ENCODE measurements at places on chromosomes 7 and 10.

- no peak for DNase-seq
Observed at GRCh38 chr7:80440883-80441282, 71.0 kb downstream of the GNAT3 start.

- DNase-seq = no peak
Observed at GRCh38 chr7:106465704-106466468, 181.1 kb upstream of the NAMPT start.

DNA sequence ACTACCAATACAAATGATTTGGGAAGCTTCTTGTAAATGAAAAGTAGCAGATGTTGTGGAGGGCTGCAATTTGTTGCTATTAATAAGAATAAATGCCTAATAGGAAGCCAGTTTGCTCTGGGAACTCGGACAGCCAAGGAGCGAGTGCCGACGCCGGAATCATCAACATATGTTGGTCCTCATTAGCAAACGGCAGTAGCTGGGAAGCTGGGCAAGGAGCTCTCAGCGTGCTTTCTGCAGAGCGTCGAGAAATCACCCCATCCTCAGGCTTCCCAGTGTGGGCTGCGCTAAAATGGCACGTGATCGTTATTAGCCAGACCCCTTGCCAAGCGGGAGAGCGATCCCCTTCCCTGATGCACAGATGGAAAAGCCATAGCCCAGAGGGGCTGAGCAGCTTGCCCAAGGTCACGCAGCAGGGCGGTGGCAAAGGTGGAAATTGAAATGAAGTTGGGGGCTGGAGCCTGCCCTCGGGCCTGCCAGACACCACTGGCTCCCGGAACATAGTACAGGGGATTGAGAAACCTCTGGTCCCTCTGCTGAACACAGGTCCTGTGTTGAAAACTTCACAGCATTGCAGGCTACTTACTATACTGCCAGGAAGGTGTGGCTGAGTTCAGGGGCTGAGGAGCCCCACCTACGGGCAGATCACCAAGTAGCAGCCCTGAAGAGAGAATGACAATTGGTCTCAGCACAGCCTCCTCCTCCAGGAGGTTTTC lies 326.9 kb downstream of the PLXNA4 start:
- DNase-seq = no peak

- DNase-seq = no peak
Observed at GRCh38 chr10:111784436-111784835, 399.1 kb downstream of the GPAM start.

DNA sequence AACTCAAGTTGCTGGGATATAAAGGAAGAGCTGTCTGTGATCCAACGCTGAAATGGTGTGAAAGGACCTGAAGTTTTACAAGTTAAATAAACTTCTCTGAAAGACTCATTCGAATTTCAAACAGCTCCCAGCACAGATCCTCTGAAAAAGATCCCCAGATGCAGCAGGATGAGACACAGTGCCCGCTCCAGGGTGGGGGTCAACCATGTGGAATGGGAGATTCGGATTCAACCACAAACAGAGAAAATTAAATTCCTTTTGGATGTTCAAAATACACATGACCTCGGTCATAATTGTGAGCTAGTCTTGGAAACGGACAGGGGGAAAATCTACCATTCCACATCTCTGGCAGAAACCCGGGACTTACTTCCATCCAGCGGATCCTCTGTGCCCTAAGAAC lies 119.6 kb downstream of the PRKAG2 start:
- DNase-seq = no peak

DNA sequence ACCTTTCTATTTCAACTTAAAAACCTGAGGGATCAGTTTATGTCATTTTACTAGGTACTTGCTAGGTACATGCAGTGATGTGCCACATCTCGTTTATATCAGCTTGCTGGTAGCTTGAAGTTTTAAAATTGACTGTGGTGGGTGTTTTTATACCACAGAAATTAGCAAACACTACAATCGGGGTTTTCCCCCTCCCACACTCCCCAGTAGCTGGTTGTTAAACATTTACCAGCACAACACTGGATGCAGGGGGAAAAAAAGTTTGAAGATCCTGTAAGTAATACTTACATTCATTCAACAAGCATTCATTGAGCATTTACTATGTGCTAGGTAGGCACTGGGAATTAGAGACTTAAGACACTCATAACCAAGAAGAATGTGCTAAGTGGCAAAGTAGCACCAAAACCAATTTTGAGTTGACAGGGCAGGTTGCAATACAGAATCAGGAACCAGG lies 32.6 kb downstream of the USP6NL start:
- DNase-seq = no peak

GRCh38 chr10:86798611-86799010 lies 42.2 kb downstream of the BMPR1A start:
- DNase-seq = no peak

DNA sequence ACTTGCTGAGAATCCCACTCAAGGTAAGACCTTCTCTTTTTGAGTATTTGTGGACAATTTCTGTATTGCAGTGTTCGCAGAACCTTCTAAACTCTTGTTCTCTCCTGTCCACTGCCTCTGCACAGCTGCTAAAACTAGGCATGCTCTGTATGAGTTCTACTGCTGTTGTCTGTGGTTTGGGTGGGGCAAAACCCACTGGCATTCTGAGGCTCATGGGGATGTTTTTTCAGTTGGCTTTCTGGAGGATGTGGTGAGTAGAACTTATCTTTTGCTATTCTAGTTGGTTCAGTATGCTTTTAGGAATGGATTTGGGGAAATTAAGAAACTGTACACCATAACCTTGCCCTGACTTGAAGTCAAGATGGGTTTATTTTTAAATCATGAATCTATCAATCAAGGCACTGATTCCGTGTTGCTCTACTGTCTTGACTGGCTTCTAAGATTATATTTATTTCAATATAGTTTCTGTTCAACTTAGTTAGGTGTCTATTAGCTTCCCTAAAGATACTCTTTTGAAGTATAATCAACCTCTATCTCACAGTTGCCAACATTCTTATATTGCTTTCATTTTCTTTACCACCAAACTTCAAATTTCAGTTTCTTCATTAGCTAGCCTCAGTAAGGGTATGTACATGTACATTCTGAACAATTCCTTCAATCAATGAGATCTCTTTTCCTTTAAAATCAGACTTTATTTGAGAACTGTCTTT lies 25.0 kb upstream of the C1GALT1 start:
- DNase-seq = peak; percentile 70

DNA sequence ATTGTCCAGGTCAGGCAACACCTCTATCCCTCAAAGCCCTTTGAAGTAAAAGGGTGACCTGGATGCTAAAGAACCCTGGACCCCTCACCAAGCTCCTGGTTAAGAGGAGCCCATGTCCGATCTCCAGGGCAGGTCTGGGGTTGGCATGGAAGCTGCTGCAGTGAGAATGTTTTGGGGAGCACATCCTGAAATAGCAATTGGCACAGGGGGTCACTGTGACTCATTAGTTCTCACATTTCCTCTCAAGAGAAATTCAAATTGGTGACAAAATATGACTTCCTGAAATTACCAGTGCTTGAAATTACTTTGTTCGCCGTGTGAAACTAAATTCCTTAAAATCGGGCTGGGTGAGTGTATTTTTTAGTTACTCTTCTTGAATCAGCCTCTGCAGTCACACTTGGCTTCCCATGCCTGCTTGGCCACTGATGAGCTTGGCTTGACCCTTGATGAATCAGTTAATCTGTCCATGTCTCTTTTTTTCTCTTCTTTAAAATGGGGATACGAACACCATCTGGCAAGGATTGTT lies 18.8 kb upstream of the ARHGAP22 start:
- DNase-seq = no peak

GRCh38 chr7:152403726-152404125 lies 32.1 kb downstream of the KMT2C start:
- DNase-seq = no peak

DNA sequence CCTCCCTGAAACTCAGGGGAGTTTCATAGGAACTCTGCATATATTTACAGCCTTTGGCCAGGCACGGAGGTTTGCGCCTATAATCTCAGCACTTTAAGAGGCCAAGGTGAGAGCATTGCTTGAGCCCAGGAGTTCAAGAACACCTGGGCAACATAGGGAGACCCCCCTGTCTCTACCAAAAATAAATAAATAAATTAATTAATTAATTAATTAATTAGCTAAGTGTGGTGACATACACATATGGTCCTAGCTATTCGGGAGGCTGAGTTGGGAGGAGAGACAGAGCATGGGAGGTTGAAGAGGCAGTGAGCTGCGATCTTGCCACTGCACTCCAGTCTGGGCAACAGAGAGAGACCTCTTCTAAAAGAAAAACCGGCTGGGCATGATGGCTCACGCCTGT lies 9.4 kb upstream of the LEP start:
- no peak for DNase-seq

DNA sequence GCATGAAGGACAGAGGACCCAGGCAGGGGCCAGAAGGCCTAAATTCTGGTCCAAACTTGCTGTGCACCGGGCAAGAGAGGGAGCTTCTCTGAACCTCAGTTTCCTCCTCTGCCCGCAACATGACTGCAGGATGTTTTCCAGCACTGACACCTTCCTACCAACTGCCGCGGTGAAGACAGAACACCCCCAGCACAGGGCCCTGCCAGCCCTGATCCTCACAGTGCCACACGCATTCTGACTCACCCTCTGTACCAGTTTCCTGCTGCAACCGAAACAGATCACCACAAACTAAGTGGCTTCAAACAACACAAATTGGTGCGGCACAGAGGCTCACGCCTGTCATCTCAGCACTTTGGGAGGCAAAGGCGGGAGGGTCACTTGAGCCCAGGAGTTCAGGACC lies 18.1 kb downstream of the MAD1L1 start:
- DNase-seq = no peak

DNA sequence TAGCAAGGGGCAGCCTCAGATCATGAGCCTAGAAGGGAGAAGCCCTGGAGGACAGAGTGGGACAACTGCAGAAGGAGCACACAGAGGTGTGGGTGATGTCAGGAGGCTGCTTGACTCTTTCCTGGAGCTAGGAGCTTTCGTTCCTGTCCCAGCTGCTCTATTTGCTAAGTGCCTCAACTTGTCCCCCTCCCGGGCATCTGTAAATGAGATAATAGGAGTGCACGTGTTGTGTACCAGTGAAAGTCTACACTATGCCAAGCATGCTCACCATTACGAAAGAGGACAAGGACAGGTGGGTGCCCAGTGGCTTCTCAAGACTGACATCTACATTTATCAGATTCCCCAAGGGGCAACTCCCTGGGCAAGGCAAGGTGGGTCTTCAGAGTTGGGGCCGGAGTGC lies 162.7 kb downstream of the KCNMA1 start:
- DNase-seq = no peak

GRCh38 chr7:37719077-37719476 lies 35.5 kb downstream of the GPR141 start:
- no peak for DNase-seq

DNA sequence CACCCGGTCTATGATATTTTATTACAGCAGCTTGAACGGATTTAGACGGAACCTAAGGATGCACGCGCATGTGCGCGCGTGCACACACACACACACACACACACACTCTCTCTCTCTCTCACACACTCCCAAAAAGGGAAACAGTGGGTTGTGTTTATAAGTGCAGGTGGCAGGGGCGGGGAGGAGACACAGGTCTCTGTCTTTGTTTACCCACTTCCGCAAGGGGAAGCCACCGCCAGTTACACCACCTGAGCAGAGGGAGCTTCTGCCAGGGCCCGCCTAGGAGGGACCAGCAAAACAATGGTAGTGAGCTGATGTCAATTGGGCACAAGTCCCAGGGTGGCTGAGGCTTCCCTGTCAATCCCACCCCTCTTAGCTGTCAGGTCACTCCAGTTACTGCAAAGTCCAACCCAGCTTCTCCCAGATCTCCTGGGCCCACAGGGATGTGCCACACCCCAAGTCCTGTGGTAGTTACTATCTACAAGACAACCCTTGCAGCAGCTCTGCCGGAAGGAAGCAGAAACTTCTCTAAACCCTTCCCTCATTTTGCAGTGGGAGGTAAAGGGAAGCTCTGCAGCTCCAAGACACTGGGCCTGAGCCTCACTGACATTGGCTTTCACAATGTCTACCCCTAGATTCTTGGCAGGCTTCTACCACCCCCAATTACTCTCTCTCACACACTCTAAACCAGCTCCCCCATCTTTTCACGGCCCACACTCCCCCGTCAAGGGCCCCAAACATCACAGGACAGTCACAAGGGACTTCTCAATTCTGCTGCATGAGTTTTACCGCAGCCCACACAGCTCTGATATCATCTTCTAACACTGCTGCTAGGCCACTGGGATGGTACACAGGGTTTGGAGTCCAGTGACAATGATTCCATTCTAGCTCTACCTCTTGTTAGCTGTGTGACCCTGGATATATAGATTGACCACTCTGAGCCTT lies 17.6 kb downstream of the ANXA11 start:
- DNase-seq = no peak

DNA sequence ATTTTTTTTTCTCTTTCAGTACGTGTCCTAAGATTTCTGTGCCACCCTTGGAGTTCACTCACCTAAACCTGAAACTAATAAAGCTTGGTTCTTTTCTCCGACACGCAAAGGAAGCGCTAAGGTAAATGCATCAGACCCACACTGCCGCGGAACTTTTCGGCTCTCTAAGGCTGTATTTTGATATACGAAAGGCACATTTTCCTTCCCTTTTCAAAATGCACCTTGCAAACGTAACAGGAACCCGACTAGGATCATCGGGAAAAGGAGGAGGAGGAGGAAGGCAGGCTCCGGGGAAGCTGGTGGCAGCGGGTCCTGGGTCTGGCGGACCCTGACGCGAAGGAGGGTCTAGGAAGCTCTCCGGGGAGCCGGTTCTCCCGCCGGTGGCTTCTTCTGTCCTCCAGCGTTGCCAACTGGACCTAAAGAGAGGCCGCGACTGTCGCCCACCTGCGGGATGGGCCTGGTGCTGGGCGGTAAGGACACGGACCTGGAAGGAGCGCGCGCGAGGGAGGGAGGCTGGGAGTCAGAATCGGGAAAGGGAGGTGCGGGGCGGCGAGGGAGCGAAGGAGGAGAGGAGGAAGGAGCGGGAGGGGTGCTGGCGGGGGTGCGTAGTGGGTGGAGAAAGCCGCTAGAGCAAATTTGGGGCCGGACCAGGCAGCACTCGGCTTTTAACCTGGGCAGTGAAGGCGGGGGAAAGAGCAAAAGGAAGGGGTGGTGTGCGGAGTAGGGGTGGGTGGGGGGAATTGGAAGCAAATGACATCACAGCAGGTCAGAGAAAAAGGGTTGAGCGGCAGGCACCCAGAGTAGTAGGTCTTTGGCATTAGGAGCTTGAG lies at the start of gene CFTR:
CFTR (plus strand) TSS at position 801 of the 830 bp plus-strand sequence. CDS start 70 bp downstream, outside the sequence.
- peak; percentile 17 for DNase-seq

- DNase-seq = no peak
Observed at GRCh38 chr10:46019177-46019528, 11.3 kb downstream of the NCOA4 start.

- DNase-seq = no peak
Observed at GRCh38 chr7:36157527-36158320, 4.7 kb downstream of the EEPD1 start.

GRCh38 chr10:121460733-121461132 lies 137.5 kb downstream of the FGFR2 start:
- DNase-seq = no peak

DNA sequence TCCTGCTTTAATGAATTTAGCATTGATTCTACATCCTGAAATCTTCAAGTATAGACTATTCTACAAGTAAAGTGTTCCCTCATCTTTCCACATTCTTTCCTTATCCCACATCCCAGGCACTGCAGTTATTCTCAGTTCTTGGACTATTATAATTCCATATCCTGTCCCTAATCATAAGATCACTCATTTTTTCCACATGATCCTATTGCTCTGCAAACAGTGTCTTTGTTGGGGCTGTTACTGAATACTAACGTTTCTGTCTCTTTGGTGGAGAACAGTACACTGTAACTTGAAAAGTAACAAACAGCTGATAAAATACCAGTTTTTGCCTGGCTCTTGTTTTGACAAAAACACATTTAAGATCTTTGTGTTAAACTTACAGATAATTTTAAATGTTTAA lies 769.9 kb downstream of the MAGI2 start:
- no peak for DNase-seq

- DNase-seq = no peak
Observed at GRCh38 chr7:101950450-101951119, 133.2 kb downstream of the CUX1 start.

- no peak for DNase-seq
Observed at GRCh38 chr7:157017149-157017548, 6.7 kb upstream of the MNX1 start.
